ENCODE measurements at places on chromosomes 5 and 9. TPM values are rescaled to one million over a fixed set of nuclear protein-coding genes. Genes with fewer than 3 reads are reported as not detected.
A peak's percentile ranks its signal among the peaks of the same experiment; 100 is the strongest.

The PTGER4 gene
- total RNA-seq: 1.0 TPM

GRCh38 chr5:58294598-58295305, 165.1 kb downstream of the PLK2 start:
- no peaks in the 10 kb centered on the region for H3K36me3 ChIP-seq
- H3K27me3 ChIP-seq: no peaks in the 10 kb centered on the region
- H3K27ac ChIP-seq: no peak overlapping the region
- H3K4me1 ChIP-seq: no peaks in the 10 kb centered on the region
- DNase-seq: no peak

DNA sequence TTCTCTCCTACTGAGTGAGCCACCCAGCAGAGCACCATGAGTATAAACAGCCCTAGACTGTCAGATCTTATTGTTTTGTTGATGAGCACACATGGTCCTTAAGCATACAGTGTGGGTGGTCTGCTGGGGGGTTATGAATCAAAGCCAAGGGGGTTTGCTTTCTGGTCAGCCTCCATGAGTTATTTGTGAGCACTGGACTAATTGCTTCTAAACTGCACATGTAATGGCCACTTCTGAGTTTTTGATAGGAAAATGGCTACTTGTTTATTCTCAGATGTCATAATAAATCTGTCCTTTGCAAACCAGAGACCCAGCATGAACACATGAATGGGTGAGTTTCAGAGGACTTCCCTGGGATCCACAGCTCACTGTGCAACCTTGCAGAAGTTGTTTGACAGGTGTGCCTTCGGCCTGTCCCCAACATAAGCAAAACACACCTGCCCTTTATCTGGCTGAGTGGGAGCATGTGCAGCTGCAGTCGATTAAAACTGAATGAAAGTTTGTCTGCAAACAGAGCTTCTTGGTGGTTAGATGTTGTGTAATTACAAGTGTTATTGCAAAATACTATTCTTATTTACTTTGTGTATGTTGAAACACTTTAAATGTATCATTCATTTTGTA, 35.9 kb downstream of the MAMDC2 start:
- H3K36me3 ChIP-seq: no peaks in the 10 kb centered on the region
- no peak overlapping the region for H3K4me3 ChIP-seq
- no peaks in the 10 kb centered on the region for H3K27me3 ChIP-seq
- no peak overlapping the region for H3K27ac ChIP-seq
- H3K4me1 ChIP-seq: no peaks in the 10 kb centered on the region
- no peak for DNase-seq

GRCh38 chr5:123093111-123093600, 4.1 kb downstream of the PRDM6 start:
- H3K36me3 ChIP-seq: no peaks in the 10 kb centered on the region
- no peak for DNase-seq
- H3K4me1 ChIP-seq: peaks cover 8% of the 10 kb centered on the region
- peak overlapping the region; percentile 65 for H3K4me3 ChIP-seq
- peaks cover 99% of the 10 kb centered on the region for H3K27me3 ChIP-seq
- no peak overlapping the region for H3K27ac ChIP-seq

The PTPRD gene
- 110 TPM for total RNA-seq

DNA sequence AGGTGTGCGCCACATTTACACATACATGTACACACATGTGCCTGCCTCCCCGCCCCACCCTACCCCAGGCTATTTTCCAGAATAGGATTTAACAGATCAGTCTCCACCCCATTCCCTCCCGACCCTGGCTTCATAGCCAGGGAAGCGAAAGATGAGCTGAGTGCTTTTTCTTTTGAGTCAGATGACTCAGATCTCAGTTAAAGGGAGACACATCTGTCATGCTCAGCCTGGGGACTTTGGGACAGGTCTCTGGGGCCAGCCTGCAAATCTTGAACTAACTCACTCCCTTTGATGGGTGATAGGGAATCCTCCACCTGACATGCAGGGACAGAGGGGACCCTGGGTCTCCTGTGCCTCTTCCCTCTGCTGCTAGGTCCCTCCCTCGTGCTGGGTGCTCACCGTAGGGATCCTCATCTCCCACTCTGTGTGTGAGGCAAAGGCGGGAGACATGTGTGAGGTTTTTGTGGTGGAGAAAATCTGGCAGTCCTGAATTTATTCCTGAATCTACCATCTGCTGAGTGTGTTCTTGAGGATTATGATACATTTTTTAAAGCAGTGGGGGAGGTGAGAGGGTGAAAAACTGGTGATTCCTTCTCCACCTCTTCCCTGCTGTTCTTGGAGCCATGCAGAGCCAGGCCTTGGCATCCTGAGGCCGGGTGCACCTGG, 37.7 kb downstream of the NEUROG1 start:
- DNase-seq: no peak
- no peaks in the 10 kb centered on the region for H3K4me1 ChIP-seq
- no peak overlapping the region for H3K4me3 ChIP-seq
- no peaks in the 10 kb centered on the region for H3K36me3 ChIP-seq
- peaks cover 96% of the 10 kb centered on the region for H3K27me3 ChIP-seq

The ADAMTS6 gene
- total RNA-seq: 2.8 TPM

- no peak overlapping the region for H3K4me3 ChIP-seq
- H3K27ac ChIP-seq: no peak overlapping the region
- H3K36me3 ChIP-seq: no peaks in the 10 kb centered on the region
These were observed 23.4 kb downstream of the CORO2A start for GRCh38 chr9:98168941-98169488.

- H3K36me3 ChIP-seq: peaks cover 87% of the 10 kb centered on the region
- H3K4me1 ChIP-seq: no peaks in the 10 kb centered on the region
- no peak overlapping the region for H3K4me3 ChIP-seq
- no peak for DNase-seq
- H3K27ac ChIP-seq: no peak overlapping the region
These were observed 27.6 kb downstream of the DIMT1 start for GRCh38 chr5:62376064-62376463.

The ENTR1 gene
- 84.3 TPM for total RNA-seq

Data from endodermal cell (in vitro differentiated cells).